ENCODE measurements at places on chromosomes 7 and 10.

- DNase-seq, result no peak
Measured at GRCh38 chr7:123658023-123658422, 2.4 kb downstream of the LMOD2 start.

DNA sequence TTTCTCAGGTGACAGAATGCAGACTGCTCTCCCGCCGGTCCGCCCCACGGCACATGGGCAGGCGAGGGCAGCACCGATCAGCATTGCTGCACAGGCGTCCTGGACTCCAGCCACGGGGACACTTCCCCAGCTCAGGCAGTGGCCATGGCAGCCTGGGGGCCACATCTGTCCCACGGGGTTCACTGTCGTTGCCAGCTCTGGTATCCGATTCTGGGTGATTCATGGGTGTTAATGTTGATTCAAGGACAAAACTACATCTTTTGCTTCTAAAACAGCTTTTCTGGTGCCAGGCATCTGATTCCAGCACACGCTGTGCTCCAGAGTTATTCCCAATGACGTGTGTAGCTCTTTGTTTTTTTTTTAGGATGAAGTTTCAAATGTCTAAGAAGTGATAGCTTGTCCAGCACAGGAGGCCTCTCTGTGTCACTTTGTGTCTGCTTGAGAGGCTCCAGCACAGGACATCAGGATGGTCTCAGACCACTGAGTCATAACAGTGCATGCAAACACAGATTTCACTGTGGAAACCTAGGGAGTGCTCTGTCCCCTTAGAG, 218.0 kb downstream of the WDR37 start:
- no peak for DNase-seq

DNA sequence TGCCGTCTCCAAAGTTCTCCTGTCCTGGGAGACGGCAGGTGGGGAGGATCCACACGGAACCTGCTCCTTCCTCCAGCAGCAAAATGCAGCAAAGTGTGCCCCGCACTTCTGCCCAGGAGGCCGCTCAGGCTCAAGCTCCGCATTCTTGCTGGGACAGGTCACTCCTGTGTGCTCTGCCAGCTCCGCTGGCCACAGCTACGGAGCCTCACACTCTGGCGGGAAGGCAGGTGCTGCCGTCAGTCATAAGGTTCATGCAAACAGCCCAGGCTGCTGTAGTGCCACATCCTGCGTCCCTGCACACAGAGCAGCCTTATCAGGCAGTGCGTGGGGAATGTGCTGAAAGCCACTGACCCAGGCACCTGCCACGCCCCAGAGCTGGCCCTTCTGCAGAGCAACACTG, 22.4 kb downstream of the ADGRA1 start:
- no peak for DNase-seq

DNA sequence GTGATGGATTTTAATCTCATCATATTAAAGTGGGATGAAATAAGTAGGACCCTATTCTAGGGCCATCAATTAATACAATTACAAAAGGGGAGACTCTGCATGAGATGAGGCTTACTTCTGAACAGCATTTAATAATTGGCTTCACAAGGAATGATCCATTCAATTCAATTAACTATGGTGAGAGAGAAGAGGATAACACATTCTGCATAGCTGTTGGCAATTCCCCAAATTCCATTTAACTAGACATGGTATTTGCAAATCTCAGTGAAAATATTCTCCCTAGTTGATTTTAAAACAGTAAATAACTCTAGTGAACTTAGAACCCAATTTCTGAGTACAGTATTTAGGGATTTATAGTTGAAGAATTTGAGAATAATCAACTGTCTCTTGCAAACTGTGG, 145.3 kb downstream of the NOC3L start:
- no peak for DNase-seq

DNA sequence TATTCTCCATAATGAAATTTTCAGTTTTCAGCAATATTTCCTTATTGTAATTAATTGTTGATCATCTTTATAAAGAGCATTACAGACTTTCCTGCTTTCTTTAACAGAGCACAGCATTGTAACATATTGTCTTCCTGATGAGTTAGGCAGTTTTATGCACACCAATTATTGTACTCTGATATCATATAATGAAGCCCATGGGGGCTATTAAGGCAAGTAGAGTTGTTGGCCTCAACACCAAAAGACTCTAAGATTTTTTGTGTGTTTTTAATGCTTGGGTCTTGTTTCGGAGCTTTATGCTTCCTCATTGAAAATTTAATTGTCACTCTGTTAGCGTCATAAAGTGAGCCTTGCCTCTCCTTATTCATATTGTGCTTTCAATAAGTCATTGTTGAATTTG, 49.2 kb upstream of the ARID5B start:
- no peak for DNase-seq

GRCh38 chr10:129107525-129107924, 359.5 kb upstream of the MGMT start:
- no peak for DNase-seq

DNA sequence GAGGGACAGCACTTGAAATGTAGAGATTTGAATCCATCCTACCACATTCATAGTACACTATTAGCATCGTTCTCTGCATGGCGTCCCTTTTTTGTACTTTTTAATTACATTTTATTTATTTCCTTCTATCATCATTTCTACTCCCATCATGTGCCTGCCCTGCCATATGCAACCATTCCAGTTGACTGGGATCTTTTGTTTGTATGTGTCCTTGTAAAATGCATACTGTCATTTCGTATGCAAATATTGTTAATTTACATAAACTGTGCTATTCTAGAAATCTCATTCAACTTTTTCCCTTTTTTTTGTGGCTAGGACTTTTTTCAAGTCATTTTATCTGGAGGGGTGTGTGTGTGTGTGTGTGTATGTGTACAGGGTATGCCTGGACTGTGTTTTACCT, 57.9 kb downstream of the RAB11FIP2 start:
- DNase-seq, result no peak

DNA sequence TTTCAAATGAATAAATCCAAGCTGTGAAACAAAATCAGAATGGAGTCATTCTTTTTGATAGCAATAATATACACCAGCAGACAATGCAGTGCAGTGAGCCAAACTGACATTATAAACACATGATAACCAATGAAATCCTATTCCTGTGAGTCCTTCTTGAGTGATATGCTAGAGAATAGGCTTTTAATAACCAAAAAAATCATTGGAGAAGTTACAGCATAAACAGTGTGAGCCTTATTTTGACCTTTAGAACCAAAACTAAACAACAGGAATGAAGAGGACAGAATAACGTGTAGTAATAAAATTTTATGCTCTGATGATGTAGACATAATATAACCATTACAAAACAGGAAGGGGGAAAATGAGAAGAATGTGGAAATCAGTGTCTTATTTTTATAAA, 8.7 kb downstream of the HUS1 start:
- DNase-seq, result no peak

DNA sequence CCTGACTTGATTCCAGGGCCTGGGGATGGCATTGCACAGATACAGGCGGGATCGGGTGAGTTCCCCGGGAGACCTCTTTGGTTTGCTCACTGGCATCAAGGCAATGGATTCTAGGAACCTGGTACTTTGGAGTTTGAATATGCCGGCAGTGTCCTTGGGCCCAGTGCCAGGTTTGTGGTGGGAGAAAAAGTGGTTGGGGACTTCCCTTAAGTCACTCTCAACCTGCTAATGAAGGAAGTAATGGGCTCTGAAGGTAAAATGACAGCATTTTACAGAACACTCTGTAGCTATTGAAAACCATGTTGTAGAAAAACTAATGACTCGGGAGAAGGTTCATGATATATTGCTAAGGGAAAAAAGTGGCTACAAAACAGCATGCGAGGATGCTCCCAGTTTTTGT, 129.9 kb downstream of the CFAP58 start:
- DNase-seq, result no peak
